ENCODE measurements at places on chromosomes 3 and 15.

DNA sequence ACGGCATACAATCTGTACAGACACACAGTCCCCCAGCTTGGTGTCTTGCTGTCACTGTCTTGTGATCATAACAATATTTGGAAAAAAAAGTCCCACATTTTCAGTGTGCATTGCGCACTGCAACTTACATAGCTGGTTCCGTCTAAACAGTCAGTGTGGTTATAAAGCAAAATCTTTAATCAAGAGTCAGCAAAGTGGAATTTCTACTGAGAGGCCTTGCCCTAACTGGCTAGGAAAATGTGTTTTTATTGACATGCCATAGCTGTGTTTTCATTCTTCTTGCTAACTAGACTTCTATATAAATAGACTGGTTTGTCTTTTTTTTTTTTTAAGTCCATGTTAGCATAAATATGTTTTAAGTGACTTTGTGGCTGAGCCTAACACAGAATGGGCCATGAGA lies 174.8 kb downstream of the POLR2M start:
- DNase-seq, result no peak

DNA sequence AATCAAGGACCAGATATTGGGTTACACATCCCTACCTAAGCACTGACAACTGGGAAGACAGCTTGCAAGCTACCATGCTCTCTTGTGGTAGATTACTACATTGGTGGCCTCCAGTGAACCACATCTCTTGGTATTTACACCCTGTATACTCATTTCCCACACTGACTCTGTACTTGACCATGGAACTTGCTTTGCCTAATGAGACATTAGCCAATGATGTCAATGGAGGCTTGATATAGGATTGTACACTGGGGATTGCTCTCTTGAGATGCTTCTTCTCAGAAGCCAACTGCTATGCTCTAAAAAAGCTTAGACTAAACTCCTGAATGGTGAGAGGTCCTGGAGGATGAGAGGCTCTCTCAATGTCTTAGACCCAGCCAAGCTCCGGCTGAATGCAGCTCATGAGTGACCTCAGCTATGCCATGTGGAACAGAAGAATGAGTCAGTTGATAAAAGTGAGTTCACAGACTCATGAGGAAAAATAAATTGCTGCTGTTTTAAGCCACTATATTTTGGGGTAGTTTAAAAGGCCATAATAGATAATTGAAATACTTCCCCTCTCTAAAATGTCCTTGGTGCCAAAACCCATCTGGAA lies 61.5 kb upstream of the GALNT15 start:
- DNase-seq, result no peak

GRCh38 chr3:125165189-125165947 lies 47.2 kb downstream of the SLC12A8 start:
- DNase-seq, result no peak

- DNase-seq, result no peak
Measured at GRCh38 chr3:28012830-28013229, 228.6 kb upstream of the CMC1 start.

DNA sequence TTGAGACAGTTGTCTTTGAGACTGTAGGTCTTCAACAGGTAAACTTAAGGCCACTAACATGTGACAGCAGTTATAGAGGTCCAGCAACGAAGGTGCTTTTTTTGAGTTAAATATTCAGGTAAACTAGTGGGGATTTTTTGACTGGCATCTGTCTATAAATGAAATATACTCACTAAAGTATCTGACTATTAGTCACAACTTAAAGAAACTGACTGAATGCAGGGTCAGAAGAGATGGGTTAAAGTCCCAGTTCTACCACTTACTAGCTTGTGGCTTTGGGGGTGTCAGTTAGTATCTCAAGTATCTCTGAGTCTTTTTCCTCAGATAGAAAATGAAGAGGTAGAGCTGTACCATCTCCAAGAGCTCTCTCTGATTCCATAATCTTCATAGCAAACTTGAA lies 18.0 kb downstream of the MIX23 start:
- no peak for DNase-seq

- DNase-seq, result no peak
Measured at GRCh38 chr3:142134799-142135325, 14.5 kb downstream of the TFDP2 start.

DNA sequence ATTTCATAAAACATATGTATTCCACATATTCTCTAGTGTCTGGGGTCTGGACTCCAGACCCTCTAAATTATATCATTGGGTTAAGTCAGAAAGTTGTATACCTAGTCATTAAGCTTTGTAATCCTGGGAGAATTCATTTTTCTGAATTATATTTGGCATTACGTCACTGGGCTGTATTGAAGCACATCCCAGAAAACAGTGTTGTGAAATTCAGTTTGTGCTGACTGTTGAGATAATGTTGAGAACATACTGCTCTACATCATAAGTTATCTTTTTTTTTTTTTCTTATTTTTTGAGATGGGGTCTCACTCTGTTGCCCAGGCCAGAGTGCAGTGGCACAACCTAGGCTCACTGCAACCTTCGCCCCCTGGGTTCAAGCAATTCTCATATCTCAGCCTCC lies 153.1 kb upstream of the STT3B start:
- DNase-seq, result no peak

GRCh38 chr3:111538681-111539083 lies 3.3 kb upstream of the CD96 start:
- no peak for DNase-seq

DNA sequence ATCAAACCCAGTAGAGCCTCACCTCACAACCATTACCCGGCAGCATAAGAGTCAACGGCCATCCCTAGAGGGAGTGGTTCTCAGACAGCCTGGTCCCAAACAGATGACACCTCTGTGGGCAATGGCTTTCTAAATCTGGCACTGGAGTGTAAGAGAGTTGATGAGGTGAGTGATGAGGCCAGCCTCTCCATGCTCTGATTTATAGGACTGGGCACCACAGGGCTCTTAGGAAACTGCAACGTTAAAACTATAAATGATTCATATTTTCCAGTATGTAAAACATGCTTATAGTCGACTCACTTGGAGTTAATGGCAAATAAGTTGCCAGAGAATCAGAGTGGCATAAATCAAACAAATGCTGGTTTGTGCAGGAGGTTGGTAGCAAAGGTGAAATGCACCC lies 187.7 kb downstream of the GREM1 start:
- no peak for DNase-seq

GRCh38 chr3:60085649-60086048 lies 1035.8 kb upstream of the CFAP20DC start:
- no peak for DNase-seq

DNA sequence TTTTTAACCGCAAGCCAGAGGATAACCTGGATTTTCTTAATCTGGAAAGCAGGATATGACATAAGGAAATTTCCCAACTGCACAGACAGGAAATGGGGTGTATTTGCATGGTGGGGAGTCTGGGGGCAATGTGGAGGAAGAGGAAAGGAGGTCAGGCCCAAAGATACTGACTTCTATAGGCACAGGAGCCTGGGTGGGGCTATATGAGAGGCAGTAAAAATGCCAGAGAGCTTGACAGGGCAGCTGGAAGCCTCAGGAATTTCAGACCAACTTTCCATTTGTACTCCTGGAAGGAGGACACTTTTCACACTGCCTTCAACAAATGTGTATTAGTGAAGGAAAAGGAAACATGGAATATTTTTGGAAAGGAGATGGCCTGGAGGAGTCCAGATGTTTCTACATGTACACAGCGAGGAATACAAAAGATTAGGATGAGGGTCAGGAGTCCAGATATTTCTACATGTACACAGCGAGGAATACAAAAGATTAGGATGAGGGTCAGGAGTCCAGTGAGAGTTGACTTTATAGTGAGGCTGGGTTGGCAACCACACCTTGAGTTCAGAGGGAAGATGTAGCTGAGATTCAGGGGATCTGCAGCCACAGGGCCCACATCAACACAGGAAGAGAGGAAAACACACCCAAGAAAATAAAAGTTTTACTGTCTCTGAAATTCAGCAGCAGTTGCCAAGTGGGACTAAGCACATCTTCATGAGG lies 111.9 kb upstream of the PTPRG start:
- no peak for DNase-seq

GRCh38 chr3:2656806-2657777 lies 453.1 kb downstream of the IL5RA start:
- DNase-seq, result no peak

DNA sequence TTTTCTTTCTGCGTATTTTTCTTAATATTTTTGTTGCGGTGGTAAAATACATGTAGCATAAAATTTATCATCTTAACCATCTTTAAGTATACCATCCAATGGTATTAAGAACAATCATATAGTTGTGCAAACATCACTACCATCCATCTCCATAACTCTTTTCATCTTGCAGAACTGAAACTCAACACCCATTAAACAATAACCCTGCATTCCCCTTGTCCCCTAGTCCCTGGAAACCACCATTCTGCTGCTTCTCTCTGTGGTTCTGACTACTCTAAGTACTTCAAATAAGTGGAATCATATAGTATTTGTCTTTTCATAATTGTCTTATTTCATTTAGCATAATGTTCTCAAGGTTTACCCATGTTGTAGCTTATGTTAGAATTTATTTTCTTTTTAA lies 67.3 kb upstream of the EOMES start:
- DNase-seq, result no peak

- no peak for DNase-seq
Measured at GRCh38 chr15:55775316-55775715, 32.4 kb upstream of the PRTG start.

GRCh38 chr3:141057946-141058800 lies 7.0 kb downstream of the SPSB4 start:
- no peak for DNase-seq

DNA sequence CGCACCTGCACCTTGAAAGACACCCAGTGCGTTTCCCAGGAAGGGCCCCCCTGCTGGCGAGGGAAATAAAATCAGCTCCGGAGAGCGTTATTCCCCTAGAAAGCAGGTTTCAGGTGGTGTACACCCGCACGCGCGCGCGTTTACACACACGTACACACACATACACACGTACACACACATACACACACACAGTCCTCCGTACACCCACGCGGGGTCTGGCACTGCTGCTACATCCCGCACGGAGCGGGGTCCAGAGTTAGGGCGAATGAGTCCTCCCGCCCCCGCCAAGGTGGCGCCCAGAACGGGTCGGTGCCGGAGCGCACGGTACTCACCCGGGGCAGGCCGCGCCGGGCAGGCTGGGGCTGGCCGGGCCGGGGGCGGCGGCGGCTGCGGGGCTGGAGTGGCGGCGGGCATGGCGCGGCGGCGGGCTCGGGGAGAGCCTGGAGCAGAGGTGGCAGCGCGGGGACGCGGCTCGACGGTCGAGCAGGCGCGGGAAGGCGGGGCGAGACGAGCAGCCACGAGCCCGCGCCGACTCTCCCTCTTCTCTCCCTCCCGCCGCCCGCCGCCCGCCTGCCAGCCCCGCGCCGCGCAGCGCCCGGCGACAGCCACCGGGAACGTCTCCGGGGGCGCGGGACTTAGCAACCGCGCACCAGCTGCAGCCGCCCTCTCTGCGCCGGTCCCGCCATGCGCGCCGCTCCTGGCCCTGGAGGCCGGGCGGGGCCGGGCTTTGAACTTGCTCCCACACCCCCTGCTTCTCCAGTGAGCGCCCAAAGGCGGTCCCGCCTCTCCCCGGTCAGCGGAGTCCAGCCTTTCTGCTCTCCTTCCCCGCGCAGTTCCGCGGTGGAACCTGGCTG lies at the start of gene DCLK3:
TSS of gene DCLK3 (minus strand) at position 704 of the 854 bp plus-strand sequence. CDS start at position 414, 290 bp downstream.
- peak; percentile 34 for DNase-seq

DNA sequence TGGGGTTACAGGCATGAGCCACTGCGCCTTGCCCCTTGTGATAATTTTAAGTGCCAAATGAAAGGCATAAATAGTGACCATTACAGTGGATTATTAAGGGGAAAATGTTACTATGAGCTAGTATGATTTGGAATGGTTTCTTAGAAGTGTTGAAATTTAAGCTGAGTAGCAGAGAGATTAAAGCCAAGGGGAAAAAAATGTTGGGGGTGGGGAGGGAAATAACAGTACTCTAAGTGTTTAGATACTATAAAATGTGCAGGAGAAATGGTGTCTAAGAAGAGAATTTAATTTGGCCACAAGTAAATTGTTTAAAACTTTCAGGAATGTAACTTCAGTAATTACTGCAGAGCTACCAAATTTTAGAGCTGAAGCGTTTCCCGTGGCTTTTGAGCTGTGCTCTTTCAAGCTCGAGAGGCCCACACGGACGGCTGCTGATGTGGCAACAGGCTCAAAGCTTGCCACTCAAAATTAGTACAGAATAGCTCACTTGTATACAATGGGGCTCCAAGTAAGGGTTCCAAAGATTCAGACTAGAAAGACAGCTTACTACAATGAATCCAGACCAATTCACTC lies 23.9 kb upstream of the SLC12A8 start:
- DNase-seq, result no peak

DNA sequence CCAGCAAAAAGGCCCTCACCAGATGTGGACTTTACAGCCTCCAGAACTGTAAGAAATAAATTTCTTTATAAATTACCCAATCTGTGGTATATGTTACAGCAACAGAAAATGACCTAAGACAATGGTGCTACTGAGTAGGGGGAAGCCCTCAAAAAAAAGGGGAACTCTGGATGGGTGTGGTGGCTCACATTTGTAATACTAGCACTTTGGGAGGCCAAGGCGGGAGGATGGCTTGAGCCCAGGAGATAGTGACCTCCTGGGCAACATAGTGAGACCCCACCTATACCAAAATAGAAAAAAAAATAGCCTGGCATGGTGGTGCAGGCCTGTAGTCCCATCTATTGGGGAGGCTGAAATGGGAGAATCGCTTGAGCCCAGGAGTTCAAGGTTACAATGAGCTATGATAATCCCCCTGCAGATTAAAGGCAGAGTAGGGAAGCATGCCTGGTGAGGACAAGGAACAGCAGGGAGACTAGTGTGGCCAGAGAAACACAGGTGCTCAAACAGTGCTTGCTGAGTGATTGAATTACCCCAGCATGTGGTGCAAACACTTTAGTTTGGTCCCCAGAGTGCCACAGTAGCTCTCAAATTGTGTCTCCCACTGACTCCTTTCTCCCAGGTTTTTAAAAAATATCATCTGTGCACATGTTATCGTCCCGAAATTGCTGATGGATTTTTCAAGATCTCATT lies 13.9 kb upstream of the USP3 start:
- no peak for DNase-seq

DNA sequence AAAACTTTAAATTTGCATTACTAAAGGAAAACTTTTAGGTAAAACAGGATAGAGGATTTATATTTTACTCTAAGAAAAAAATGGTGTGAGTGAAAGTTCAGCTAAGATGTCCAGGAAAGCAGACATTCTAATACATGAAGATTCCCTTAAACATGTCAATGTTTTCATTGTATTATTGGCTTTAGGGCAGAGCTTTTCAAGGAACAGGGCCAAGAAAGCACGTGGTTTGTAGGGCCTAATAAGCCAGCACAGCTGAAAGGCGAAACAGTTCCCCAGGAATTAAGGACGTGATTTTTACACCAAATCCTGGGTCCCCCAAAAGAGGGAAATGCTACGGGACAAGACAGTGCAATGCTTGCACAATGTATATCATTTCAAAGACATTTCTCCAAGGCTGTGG lies 48.6 kb upstream of the MKRN3 start:
- DNase-seq, result no peak

DNA sequence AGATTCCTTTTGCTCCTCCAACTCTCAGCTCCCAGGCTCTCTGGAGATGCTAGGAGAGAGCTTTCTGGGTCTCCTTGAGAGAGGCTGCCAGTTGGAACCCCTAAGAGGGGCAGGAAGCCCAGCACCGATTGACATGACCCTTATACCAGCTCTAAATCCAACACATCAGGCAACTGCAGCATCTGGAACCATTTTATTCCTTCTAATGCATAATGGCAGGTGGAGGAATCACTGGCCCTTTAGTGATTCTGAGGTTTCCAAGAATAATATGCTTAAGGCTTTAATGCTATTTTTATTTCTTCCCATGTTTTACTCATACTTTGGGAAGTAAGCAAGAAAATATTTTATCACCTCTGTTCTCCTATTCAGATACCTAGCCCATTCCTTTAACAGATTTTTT lies 60.3 kb upstream of the TEX264 start:
- no peak for DNase-seq

GRCh38 chr3:41836360-41837134 lies 125.4 kb downstream of the ULK4 start:
- no peak for DNase-seq
